Breast epithelium (tissue), 4 donors: ENCODE measurements at places on chromosomes 2 and 18. TPM values are rescaled to one million over a fixed set of nuclear protein-coding genes. Genes with fewer than 3 reads are reported as not detected.

Gene SPATA3
- not detected for total RNA-seq

GRCh38 chr18:12376034-12376753, 833 bp downstream of the AFG3L2 start:
- no peak for DNase-seq
- no peaks in the 10 kb centered on the region for H3K27me3 ChIP-seq
- H3K27ac ChIP-seq = peak overlapping the region; percentile 100
- H3K4me1 ChIP-seq = no peaks in the 10 kb centered on the region
- H3K36me3 ChIP-seq = no peaks in the 10 kb centered on the region
- H3K4me3 ChIP-seq = peak overlapping the region; percentile 98

DNA sequence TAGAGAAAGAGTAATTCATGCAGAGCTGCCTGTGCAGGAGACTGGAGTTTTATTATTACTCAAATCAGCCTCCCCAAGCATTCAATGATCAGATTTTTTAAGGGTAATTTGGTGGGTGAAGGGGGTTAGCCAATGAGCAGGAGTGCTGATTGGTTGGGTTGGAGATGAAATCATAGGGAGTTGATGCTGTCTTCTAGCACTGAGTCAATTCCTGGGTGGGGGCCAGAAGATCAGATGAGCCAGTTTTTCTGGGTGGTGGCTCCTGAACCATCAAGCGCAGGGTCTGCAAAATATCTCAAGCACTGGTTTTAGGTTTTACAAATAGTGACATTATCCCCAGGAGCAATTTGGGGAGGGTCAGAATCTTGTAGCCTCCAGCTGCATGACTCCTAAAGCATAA, 312.8 kb upstream of the THSD7B start:
- no peaks in the 10 kb centered on the region for H3K4me1 ChIP-seq
- no peak overlapping the region for H3K27ac ChIP-seq
- no peaks in the 10 kb centered on the region for H3K36me3 ChIP-seq
- no peak for DNase-seq

Gene GDF7
- under 0.01 TPM for total RNA-seq

DNA sequence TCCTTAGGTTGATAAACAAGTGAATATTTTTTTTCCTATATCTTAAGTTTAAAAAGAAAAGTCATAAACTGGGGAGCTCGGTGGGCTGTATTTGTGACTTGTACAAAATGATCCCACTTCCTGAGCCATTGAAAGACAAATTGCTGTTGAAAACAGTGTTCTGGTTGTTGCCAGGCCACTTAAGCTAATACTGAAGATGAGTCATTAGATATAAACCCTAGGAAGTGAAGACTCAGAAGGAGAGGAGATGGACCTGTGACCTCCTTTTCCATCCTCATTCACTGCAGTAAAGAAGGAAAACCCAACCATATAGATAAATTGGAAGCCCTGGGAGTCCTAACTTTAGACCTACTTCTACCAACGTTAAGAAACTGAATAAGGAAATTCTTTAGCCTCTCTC, 46.2 kb upstream of the SERPINE2 start:
- no peaks in the 10 kb centered on the region for H3K27me3 ChIP-seq
- no peaks in the 10 kb centered on the region for H3K36me3 ChIP-seq
- H3K27ac ChIP-seq = no peak overlapping the region
